Heart right ventricle (tissue), 16 donors: ENCODE measurements at places on chromosomes 11 and 22. TPM values are rescaled to one million over a fixed set of nuclear protein-coding genes. Genes with fewer than 3 reads are reported as not detected.

DNA sequence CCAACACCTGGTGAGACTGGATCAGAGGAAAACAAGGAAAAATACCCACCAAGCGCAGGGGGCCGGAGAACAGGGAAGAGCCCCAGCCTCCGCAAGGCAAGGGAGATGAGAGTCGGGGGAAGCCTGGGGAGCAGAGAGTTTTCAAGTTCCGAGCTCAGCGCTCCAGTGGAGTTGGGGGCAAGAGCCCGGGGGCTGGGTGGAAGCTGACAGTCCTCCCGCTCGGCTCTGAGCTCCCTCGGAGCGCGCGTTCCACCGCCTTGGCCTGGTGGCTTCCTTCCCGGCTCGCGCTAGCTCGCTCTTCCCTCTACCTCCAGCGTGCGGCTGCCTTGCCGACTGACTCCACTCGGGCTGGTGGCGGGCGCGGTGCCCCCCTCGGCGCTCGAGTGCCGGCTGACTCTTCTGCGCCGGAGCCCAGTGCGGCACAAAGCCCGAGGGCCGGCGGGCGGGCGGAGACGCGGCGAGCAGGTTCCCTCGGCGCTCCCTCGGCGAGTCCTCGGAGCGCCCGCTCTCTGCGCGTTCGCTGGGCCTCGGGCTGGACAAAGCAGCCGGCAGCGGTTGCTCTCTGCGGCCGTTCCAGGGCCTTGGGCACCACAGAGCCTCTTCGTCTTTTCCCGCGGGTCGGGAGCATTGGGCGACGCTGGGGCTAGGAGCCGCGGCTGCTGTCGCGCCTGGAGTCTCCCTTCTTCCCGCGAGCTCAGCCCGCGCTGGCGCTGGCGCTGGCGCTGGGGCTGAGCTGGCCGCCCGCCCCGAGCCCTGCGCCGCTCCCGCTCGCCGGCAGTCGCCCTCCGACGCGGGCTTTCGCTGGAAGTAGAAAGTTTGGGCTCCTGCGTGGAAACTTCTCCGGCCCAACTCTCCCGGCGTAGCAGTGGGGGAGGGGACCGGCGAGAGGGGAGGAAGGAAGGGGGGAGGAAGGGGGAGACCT, 1.0 kb downstream of the PAX6 start:
- no peak for DNase-seq

The LRRC10B gene
- total RNA-seq: 0.36 TPM

DNA sequence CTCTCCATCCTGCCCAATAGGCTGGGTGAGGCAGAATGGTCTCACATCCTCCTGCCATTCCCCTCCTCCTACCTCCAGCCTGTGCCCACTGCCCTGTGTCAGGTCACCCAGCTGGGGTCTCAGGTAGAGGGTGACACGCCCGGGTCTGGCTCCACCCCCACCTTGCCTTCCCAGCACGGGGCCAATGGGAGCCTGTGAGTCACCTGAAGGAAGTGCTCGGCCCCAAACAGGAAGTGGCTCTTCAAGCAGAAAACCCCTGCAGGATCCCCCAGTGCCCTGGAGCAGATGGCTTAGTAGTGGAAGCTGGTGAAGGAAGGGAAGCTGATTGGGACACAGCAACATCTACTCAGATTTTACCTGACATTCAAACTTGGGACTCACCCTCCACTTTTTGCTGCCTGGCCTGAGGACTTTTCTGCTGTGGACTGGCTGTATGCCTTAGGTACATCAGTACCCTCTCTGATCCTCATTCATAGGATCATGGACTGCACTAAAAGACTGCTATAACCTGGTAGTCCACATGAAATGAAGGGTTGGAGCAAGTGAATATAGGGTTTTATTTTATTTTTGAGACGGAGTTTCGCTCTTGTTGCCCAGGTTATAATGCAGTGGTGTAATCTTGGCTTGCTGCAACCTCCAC, 33.4 kb downstream of the GDPD5 start:
- no peak for DNase-seq

GRCh38 chr11:62645671-62645945, 805 bp downstream of the GANAB start:
- DNase-seq: no peak

GRCh38 chr11:45477588-45477987, 187.8 kb downstream of the CHST1 start:
- no peak for DNase-seq

- DNase-seq: no peak
Measured at GRCh38 chr11:104602643-104603042, 295.6 kb downstream of the CASP12 start.

- DNase-seq: no peak
Measured at GRCh38 chr11:92822410-92822809, 147.0 kb upstream of the MTNR1B start.

GRCh38 chr11:133227632-133228111, 304.6 kb downstream of the OPCML start:
- DNase-seq: no peak

- DNase-seq: no peak
Measured at GRCh38 chr11:105611572-105612441, 1.9 kb downstream of the GRIA4 start.

DNA sequence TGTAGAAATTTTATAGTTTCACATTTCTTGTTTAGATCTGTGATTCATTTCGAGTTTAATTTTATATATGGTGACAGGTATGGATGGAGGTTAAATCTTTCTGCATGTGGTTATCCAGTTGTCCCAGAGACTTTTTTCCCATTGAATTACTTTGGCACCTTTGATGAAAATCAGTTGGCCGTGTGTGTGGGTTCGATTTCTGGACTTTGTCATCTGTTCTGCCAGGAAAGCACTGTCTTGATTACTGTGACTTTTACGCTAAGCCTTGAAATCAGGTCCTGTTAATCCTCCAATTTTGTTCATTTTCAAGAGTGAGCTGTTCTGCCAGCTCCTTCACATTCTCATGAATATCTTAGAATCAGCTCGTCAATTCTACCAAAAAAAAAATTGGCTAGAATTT, 107.4 kb downstream of the KCNQ1 start:
- no peak for DNase-seq

The ANGPTL5 gene
- 0.72 TPM for total RNA-seq

The HBE1 gene
- not detected for total RNA-seq

- DNase-seq: no peak
Measured at GRCh38 chr11:71431271-71431670, 16.9 kb downstream of the DHCR7 start.

The OR6A2 gene
- not detected for total RNA-seq

The UPK3A gene
- not detected for total RNA-seq

DNA sequence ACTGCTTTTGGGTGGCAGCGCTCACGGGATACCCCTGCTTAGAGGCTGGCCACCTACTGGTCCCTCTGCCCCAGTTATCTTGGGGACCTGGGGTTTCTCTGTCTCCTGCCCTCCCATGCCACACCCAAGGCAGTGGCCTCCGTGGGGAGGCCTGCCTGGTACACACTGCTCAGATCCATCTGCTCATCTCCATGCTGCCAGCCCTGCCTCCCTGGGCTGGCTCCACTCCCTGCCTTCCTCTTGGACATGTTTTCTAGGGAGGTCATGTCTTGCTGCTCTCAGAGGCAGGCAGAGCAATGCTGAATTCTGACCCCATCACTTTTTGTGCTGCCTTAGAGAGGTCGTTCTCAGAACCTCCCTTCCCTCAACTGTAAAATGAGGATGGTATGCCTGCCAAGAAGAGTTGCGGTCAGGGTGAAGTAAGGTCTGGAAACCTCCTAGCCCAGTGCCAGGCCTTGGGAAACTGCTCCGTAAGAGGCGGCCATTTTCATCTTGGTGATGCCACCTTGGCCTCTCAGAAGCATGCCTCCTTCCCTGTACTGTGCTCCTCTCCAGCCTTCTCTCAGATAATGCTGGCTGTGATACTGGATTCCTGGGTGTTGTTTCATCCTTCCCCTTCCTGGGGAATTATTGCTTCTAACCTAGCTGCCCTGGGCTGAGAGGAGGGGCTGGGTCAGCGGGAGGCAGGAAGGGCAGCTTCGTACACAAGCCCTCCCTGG, 186.4 kb upstream of the ZBED5 start:
- no peak for DNase-seq

DNA sequence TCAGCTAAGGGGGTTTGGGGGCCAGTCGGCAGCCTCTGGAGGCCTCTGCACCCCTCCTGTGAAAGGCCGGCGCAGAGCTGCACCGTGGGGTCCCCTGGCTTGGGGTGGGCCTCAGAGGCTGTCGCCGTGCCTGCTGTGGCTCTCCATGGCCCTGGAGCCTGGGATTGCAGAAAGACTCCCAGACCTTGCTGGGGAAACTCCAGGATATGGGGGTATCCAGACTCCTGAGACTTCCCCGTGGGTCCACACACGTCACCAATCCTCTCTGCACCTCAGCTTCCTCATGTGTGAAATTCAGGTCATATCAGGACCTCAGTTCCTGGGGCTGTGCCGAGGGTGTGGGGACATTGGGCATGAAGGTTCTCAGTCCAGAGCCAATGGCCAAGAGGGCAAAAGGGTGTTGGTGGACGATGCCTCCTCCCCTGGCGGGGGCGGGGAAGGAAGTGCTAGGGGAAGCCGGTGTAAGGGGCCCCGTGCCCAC, 97.1 kb downstream of the KCNQ1 start:
- no peak for DNase-seq
